Fibroblast of skin of back (primary cell): ENCODE measurements at places on chromosomes 13 and 19.

DNA sequence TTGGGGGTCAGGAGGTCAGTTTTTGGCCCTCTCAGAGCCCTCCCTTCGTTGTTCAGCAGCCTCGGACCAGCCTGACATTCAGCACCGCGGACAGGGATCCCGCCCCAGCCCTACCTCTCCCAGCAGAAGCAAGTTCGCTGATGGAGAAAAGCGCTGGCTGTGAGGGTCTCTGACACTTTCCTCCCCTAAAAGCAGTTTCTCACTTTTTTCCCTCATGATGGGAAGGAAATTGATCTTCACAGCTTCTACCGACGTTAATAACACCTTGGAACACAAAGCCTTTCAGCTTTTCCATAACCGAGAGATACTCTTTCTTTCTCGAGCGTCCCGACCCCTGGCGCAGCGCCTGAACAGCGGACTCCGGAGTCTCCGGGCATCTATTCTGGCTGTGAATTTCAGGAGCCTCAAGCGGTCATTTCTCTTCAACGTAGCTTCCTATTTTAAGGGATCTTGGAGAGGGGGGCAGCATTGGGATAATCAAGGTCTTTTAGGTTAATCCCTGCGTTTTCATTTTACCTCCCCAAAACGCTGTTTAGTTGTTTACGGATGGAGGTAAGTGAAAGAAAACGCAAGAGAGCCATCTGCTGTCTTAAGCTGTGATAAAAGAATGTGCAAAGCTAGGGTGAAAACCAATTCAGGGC lies 467.2 kb downstream of the ITGBL1 start:
- DNase-seq: peak; percentile 32

GRCh38 chr13:105982219-105982930 lies 553.1 kb downstream of the EFNB2 start:
- no peak for DNase-seq

DNA sequence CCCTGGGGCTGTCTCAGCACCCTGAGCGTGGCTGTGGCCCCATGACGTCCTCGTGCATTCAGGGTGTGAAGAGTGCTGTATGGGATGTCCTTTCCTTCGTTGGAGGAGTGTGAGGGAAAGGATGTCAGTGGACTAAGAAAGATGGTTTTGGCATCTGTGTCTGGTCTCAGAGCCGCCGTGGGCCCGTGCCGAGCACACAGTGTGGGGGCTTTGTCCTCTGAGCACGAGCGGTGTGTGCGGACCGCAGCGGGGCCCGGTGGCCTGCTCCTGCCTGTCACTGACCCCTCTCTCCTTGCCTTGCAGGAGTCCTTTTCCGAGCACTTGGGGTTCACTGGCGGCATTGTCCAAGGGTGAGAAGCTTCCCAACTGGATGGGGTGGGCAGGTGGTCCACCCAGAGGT lies 63.3 kb upstream of the LDLR start:
- DNase-seq: no peak

DNA sequence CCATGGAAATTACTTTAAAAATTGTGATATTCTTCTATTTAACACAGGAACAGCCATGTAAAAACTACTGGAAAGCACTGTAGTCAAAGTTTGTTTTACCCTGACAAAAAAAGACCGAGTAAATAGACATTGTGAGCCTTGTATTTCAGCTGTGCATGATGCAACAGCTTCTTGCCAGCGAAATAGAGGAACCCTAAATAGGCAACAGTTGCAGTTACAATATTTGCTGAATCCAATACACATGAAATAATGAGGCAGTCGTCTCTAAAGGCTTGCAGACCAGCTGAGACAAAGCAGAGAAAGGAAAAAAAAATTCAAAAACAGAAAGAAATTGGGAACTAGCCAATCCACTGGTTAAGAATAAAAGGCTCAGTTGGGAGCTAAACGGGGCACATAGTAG lies 1001.1 kb downstream of the OLFM4 start:
- no peak for DNase-seq

DNA sequence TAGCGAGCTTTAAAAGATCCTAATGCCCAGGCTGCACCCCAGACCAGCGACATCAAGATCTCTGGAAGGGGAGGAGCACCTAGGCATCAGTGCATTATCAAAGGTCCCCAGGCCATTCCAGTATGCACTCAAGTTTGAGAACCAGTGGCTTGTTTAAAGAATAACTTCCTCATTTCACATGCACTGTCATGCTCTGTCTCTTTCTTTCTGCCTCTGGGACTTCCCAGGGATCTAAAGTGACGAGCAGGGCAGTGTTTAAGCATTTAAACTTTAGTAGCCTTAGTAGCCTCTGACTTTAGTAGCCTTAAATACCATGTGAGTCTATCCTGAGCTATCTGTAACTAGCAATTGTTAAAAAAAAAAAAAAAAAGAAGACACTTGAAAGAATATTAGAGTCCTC lies 8.9 kb upstream of the FARP1 start:
- no peak for DNase-seq

DNA sequence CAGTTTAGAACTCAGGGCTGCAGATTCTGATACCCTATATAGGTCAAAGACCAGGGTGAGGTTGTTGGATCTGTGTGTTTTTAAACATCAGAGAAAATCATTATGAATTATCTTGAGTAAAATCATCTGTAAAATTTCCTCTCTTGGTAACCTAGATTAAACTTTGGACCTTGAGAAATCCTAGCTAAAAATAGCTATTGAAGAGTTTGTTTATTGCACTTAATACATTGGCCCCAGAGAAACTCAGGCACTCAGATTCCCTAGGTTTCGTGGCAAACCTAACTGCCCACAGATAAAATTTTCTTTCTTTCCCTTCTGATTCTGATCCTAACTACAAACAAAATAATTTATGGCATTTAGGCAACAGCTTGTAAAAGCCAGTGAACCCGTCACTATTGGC lies 102.3 kb downstream of the GPC6 start:
- no peak for DNase-seq

DNA sequence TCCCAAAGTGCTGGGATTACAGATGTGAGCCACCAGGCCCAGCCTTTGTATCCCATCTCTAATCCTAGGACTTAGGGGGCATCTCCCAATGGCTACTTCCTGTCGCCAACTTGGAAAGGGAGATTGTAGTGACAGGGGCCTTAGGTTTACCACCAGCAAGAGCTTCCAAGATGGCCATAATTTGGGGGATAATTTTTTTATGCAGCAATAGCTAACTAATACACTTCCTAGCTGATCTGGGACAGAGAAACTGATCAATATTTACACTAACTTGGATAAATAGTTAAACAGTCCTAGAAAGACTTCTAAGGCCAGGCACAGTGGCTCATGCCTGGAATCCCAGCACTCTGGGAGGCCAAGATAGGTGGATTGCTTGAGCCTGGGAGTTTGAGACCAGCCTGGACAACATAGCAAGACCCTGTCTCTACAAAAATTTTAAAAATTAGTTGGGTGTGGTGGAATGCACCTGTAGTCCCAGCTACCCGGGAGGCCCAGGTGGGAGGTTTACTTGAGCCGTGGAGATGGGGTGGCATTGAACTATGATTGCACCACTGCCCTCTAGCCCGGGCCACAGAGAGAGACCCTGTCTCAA lies 5.3 kb upstream of the COLGALT1 start:
- DNase-seq: no peak

- DNase-seq: no peak
These were observed 20.8 kb upstream of the ZNF835 start for GRCh38 chr19:56692206-56692895.

GRCh38 chr19:8148410-8149260 lies 757 bp downstream of the FBN3 start:
- DNase-seq: no peak

GRCh38 chr13:47672245-47673008 lies 328.6 kb downstream of the SUCLA2 start:
- no peak for DNase-seq

DNA sequence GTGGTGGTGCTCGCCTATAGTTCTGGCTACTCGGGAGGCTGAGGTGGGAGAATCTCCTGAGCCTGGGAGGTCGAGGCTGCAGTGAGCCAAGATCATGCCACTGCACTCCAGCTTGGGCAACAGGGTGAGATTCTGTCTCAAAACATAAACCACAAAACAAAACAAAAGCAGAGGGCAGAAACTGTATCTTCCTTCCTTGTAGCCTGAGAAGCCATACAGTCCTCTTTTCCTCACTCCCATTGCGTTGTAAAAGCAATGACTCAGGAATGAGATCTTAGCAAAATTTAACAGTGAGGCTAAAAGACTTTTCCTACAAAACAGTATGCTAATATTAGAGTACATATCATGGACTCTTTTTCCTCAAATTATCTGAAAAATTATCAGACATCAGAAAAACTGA lies 130.9 kb downstream of the SHISA2 start:
- peak; percentile 41 for DNase-seq

DNA sequence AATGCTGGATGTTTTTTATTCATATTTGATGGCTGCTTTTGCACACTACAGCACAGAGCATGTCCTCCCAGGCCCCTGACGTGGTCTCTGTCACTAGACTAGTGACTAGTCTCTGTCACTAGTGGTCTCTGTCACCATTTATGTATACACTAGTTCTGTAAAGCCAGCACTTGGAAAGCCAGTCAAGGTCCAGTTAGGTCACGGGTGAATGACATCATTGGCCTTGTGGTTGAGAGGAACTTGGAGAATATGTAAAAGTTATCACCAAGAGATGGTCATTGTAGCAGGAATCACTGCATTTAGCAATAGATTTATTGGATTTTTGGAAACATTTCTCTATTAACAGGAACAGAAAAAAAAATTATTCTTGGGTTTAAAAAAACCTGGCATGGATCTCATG lies 72.9 kb downstream of the SHISA2 start:
- no peak for DNase-seq

GRCh38 chr19:28829359-28829758 lies 383.6 kb downstream of the UQCRFS1 start:
- DNase-seq: no peak

DNA sequence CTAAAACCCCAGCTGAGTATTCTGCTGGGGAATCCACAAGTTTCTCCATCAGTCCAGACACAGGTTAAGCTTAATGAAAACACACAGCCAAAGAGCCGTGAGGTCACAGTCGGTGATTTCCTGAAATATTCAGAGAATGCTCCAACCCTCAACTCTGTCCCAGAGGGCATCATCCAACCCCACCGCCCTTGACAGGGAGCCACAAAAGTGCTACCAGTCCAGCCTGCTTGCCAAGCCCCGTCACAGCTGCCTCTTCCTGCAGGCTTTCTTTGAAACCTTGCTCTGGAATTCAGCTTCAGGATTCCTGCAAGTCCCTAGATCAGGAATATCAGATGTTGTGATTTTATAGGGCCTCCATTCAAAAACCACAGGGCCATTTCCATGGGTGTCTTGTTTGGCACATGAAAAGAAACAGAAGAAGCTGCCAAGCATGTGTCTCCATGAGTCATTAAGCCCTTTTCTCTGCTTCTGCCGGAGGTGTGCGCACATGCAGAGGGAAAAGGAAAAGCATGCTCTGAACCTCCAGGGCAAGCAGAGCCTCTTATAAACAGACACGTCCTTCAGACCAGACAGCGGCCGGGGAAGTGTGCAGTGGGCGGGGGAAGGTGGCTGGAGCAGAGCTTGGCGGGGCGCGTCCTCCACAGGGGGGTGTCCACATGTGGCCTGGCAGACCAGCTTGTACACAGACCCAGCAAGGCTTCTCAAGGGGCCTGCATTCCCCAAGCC lies 164.7 kb downstream of the KATNAL1 start:
- peak; percentile 95 for DNase-seq

GRCh38 chr19:19554074-19555023 lies 16.3 kb downstream of the CILP2 start:
- peak; percentile 40 for DNase-seq

DNA sequence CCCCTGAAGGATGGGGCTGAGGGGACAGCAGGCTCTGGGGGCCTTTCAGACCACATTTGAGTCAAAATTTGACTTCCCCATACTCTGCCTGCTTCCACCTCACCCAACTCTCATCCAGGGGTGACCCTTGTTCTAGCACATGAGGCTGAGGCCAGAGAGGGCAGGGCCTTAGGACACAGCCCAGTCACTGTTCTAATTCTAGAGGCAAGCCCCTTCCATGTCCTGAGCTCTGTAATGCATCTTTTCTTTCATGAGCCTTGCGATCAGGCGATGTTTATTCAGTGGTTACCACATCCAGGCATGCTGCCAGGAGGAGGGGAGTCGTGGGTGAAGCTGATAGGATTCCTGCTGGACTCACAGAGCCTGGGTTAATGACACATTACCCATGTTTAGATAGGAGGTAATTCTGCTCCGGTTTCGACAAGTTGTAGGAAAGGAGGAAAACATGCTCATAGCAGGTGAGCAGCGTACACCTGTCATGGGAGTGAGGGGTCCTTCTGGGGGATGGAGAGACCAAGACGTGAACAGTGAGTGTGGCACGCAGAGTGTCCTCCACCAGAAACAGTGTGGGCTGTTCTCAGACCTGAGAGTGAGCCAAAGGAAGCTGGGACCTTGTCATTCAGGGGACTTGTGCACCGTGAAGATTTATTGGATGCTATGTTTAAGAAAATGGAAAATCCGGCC lies 9.3 kb downstream of the RPS9 start:
- DNase-seq: peak; percentile 97
